ENCODE measurements at places on chromosomes 16 and 17.

GRCh38 chr17:66540131-66540781 lies 237.8 kb downstream of the PRKCA start:
- no peak for DNase-seq

DNA sequence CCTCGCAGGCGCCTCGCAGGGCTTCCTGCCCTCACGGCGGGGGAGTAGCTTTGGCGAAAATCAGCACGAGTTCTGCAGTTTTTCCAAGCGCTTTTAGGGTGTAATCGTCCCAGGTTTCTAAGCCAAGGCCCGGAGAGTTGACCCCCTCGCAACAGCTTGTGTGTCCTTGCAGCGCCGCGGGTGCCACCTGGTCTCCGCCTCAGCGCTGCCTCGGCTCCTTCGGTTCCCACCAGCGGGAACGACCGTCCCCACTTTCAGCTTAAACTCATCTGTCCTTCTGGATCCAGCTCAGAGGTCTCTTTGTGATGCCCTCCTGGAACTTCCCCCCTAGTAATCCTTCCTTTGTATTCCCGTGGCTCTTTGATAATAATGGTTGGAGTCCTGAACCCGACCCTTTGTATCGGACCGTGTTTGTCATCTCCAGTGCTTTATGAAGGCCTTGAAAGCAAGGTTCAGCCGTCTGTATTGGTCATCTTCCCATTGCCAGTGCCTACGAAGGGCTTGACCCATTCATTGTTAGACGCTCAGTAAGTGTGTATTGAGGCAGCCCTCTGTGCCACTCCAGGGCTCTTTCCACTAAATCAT lies 858 bp upstream of the SMARCE1 start:
- no peak for DNase-seq

GRCh38 chr16:1054660-1055556 lies 17.6 kb upstream of the SSTR5 start:
- no peak for DNase-seq

DNA sequence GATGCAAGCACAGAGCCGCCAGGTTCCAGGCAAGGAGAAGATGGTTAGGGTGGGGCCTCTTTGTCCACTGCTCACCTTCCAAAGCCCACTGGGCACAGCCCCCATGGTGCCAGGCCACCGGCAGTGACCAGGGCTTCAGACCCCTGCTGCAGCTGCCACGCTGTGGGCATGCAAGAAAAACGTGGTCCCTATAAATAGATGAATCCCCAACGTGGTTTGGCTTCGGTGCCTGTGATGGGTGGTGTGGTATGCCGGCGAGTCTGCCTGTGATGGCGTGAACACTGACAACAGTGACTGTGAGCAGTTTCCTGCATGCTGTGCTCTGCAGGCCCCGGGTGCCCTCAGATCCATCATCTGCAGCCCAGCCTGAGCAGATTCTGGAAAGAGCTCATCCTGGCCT lies 36.6 kb downstream of the RAB11FIP4 start:
- no peak for DNase-seq

DNA sequence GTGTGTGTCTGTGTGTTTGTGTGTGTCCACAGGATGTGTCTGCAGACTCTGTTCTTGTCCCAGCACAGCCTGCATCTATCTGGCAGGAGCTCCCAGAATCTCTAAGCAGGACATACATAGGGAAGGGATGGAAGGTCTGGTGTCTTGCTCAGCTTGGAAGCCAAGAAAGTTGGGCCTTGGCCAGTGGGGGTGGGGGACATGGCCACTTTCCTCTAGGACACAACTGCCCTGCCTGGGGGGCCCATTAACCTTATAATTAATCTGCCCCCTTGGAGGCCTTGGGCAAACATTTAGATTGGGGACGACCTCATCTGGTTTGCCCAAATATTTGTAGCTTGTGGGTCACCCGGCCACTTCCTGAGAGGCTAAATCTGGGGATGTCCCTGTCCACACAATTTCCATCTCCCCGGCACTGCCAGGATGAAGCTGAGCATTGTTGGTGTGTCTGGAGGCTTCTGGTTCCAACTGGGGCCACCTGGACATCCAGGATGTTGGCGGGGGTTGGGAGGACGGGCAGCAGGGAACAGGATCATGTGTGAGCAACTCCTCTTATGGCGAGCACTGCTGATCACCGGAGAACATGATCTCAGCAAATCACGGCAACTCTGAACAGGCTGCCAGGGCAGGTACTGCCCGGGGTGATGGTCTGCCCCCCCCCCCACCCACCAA lies 17.2 kb upstream of the FOXF1 start:
- no peak for DNase-seq

- no peak for DNase-seq
These were observed 38.0 kb upstream of the SNN start for GRCh38 chr16:11630046-11630767.

GRCh38 chr17:16406742-16407674 lies 8.4 kb upstream of the TRPV2 start:
- no peak for DNase-seq

DNA sequence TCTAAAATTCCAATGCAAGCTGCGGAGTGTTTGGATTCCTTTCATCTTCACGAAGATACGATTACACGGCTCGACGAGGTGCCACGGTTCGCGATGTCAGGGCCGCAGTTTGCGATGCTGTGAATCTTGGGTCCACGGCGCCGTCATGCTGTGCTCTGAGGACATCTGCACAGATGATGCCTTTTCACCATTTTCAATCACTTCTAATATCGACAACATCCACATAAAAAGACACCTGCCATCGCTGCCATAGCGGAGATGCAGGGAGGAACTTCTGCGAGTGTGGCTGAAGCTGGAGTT lies 6.8 kb upstream of the APRT start:
- no peak for DNase-seq

DNA sequence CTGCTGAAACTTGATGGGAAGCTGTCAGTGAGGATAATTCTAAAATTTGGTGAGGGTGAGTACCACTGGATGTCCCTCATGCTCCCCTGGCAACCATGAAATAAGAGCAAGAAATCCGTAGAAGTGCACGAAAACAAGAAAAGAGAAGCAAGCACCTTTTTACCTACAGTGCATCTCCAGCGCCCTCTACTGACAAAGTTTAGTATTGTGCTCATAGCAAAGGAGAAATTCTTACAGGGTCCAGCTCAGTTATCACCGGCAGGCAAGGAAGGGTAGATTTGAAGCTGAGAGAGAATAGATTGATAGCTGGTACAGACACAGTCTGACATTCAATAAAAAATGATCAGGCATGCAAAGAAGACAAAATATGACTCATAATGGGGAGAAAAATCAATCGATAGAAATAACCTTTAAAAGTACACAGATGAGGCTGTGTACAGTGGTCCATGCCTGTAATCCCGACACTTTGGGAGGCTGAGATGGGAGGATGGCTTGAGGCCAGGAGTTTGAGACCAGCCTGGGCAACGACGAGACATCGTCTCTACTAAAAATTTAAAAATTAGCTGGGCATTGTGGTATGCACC lies 28.3 kb upstream of the TEX2 start:
- no peak for DNase-seq

- no peak for DNase-seq
These were observed 5.7 kb downstream of the FN3K start for GRCh38 chr17:82740906-82741759.

- no peak for DNase-seq
These were observed 15.0 kb upstream of the SLC16A11 start for GRCh38 chr17:7058831-7059447.

DNA sequence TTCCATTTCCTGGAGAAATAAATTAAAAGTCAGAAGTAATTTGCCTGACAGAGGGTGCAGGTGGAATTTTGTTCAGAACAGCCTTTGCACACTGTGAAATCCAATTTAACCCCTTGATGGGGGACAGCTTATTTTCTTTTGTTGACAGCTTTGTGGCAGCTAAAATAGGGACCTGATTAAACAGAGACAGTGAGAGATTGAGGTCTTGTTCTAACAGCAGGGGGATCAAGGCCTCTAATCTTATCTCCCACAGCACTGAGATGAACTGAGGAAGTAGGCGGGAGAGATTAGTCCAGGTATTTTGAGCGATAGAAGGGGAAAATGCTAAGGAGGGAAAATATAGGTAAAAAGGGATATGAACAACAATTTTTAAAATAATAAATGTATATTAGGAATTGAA lies 1491.4 kb upstream of the GOT2 start:
- no peak for DNase-seq

GRCh38 chr16:85612191-85612800 lies 826 bp upstream of the GSE1 start:
- peak; percentile 18 for DNase-seq

- DNase-seq: no peak
These were observed 3.0 kb upstream of the KRT15 start for GRCh38 chr17:41521574-41522261.

- no peak for DNase-seq
These were observed 25.5 kb upstream of the ZNF750 start for GRCh38 chr17:82865274-82865673.

DNA sequence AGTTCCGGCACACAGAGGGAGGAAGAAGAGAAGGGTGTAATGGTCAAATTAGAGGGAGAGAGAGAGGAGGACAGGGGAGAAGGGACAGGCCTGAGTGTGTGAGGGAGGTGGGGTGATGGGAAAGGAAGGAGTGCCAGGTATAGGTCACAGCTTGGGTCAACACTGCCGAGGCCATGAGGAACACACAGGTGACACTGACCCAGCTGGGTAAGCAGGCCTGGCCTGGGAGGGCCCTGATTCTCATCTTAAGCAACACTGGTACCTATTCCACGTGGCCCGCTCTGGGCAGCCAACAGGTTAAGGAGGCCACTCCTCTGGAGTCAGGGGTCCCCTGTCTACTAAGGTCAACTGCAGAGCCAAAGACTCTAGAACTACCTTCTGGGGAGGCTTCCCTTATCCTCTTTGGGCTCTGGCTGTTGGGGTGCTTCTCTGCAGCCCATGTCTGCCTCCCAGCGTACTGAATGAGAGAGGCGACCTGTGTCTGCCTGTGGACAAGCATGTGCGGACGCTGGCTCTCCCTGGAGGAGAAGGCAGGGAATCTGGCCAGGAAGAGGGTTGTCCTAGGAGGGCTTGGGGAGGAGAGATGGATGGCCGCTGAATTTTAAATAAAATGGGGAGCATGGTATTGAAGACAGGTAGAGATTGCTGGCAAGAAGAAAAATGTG lies 57.6 kb downstream of the RGS9 start:
- no peak for DNase-seq

DNA sequence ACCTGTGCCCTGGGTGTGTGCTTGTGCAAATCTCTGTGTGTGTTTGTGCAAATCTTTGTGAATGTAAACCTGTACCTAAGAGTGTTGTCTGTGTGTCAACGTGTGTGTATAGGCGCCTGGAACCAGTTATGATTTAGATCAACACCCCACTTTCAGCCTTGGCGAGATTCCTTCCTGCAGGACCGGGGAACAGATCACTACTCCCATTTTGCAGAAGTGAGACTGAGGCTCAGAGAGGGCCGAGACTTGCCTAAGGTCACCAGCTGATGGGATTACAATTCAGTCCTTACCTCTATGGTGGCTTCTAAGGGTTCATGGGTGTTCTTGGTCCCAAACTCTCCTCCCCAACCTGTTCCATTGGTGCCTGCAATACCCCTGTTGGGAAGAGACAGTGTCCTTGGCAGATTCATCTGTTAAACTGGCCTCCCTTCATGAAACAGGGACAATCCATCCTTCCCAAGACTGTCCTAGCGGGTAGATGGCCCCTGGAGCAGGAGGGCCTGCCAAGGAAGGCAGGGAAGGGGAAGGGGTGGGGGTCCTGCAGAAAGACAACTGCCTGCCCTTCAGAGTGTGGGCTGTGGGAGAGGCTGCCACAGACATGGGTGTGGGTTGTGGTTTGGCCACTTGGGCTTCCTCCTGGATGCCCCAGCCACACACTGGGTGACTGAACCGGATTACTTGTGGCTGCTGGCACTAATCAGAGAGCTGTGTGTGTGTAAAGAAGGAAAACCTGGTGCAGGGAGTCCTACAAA lies 6.9 kb upstream of the MAPK7 start:
- no peak for DNase-seq

DNA sequence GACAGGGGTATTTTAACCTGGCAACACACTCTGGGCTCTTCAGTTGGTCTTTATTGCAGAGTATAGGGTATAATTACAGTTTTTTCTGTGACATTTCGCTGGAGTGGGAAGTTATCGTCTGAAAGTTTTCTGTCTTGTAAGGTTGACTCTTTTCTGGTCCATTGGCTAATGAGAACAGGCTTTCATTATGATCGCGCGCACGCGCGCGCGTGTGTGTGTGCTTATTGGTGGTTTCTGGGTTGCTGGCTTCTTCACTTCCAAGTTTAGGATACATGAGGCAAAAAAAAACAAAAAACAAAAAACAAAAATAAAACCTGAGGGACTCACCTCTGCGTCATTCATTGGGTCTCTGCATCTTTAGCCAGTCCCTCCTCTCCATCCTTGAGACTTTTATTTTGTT lies 68.7 kb upstream of the MYOCD start:
- DNase-seq: no peak

- DNase-seq: peak; percentile 77
These were observed 3.6 kb downstream of the OSGIN1 start for GRCh38 chr16:83956336-83957289.

DNA sequence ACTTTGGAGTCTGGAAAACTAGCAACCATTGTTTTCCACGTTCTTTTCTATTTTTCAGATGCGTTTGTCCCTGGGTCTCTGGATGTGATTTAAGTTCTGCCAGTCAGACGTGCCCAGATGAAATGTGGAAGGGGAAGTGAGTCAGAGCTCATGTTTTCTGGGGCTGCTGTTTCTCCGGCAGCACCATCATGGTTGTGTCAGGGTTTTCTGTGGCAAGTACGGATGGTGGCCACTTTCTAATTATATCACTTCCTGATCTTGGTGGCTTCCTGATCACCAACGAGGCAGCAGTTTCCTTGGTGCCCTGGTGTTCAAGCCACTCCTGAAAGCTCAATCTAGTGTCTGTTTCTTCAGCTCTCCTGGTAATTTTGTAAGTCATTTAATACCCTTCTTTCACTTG lies 31.4 kb upstream of the PMFBP1 start:
- DNase-seq: peak; percentile 47

- DNase-seq: no peak
These were observed 29.7 kb upstream of the FASN start for GRCh38 chr17:82127704-82128103.

- no peak for DNase-seq
These were observed 87.3 kb downstream of the TMEM100 start for GRCh38 chr17:55635253-55635914.

DNA sequence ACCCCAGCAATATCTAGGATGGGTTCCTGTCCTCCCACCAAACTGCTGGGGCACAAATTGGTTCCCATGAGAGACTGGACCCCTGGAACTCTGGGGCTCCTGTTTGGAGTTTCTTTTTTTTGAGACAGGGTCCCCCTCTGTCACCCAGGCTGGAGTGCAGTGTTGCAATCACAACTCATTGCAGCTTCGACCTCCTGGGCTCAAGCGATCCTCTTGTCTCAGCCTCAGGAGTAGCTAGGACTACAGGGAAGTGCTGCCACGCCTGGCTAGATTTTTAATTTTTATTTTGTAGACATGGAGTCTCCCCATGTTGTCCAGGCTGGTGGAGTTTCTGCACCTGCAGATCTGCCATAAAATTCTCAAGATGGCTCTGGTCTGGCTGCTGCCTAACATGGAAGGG lies 56.3 kb upstream of the BRD7 start:
- no peak for DNase-seq

- no peak for DNase-seq
These were observed 84.4 kb upstream of the XYLT1 start for GRCh38 chr16:17555176-17555575.
